NCI-H1694 (cell line): ENCODE measurements at places on chromosomes 3 and 15.

- DNase-seq = no peak
Observed at GRCh38 chr15:67150023-67150860, 84.8 kb downstream of the SMAD3 start.

DNA sequence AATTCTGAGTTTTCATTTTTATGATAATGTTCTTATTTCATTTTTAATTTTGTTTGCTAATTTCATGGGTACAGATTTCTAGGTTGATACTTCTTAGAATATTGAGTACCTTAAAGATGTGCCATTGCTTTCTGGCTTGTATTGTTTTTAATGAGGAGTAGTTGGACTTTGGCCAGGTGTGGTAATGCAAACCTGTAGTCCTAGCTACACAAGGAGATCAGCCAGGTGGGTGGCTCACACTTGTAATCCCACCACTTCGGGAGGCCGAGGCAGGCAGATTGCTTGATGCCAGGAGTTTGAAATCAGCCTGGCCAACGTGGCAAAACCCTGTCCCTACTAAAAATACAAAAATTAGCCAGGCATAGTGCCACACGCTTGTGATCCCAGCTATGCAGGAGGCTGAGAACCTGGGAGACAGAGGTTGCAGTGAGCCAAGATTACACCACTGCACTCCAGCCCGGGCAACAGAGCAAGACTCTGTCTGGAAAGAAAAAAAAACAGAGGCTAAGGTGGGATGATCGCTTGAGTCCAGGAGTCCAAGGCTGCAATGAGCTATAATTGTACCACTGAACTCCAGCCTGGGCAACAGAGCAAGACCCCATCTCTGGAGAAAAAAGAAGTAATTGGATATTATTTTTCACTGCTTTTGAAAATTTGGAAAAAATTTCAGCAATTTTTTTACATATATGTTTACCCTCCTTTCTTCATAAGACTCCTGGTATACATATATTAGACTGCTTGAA is 198.0 kb downstream of the ALCAM start:
- DNase-seq = no peak

DNA sequence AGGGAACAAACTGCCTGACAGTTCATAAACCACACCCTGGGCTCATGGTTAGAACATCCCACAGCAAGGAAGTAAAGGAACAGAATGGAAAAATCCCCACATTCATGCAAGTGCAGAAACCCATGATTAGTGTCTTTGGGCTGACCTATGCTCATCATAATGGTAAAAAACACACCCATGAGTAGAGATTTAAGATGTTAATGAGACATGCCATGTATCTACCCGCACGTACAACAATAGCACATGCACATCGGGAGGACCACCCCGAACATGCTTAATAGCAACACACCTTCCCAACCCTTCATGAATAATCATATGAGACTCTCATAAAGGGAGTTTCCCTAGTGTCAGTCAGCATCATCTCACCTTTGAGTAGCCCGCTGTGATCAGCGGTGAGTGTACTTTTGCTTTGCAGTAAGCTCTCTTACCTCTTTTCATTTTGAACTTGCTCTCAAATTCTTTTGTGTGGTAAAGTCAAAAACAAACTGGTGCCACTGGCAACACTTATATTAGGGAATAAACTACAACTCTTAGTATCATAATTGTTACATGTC is 23.2 kb downstream of the ZBED2 start:
- DNase-seq = no peak

DNA sequence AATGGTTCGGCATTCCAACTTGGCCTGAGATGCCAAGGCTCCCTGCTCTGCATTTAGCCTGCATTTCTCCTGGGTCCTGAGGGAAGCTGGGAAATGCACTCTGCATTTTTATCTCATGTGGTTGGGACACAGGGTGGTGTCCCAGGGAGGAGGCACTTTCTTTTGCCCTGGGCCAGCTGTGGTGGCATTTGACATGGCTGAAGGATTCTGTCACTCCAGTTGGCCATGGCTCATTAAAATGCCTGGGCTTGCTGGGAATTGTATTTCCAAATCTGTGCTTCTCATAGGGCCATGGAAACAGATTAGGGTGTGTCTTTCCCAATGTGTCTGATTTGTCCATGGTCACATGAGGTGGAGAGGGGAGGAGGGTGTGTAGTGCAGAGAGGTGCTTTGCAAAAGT is 128.3 kb upstream of the RGMA start:
- DNase-seq = no peak

DNA sequence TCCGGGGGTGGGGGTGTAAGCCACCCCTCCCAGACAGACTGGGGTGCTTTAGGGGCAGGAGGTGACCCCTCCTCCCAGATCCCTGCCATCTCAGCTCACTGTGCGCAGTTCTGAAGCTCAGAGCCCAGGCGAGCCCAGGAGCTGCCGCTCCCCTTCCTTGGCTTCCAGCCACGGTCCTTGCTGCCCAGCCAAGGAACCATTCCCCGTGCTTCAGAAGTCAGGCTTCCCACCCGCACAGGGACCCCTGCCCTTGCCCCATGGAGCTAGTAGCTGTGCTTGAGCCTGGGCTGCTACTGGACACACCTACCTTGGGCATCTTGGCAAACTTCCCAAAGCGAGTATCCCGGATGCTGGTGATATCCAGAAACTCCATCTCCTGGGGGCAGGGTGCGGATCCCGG is 4.8 kb downstream of the PLCB2 start:
- DNase-seq = no peak

DNA sequence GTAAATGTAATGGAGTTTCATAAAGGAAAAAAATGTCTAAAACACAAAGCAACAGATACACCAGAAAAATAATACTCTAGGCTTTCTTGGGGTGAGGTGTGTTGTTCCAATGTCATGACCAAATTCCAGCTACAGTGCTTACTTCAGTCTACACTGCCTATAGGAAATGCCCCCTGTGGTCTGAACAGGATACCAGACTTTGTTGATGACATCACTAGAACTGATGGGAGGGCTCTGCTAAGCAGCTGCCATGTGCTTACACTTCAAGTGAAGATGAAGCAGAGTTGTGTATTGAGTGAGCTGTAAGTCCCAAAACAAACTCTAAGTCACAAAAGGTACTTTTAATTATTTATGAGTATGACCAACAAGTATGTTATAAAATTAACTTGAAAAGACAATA is 456.1 kb upstream of the IL12A start:
- DNase-seq = no peak

DNA sequence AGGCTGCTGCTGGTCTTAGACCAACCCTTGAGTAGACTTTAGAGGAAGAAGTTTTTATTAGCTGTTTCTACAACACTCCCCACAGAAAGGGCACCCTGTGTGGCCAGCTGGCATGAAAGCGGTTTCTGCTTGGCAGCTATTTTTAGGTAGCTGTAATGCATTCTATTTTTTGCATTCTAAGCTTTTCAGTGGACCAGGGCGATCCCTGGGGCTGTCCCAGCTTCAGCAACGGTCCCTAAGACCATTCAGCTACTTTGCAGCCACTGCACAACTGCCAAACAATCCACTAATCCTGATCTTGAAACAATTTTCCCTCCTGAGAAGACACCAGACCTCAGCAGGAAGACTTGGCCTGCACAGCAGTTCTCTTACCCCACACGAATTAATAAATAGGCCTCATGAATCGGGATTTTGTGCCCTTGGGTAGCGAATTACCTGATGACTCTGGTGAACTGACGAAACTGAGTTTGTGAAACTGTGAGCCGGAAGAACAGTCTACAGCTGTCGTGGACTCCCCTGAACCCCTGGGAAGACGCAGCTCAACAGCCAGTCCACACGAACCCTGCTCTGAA is 14.6 kb upstream of the TFRC start:
- no peak for DNase-seq

DNA sequence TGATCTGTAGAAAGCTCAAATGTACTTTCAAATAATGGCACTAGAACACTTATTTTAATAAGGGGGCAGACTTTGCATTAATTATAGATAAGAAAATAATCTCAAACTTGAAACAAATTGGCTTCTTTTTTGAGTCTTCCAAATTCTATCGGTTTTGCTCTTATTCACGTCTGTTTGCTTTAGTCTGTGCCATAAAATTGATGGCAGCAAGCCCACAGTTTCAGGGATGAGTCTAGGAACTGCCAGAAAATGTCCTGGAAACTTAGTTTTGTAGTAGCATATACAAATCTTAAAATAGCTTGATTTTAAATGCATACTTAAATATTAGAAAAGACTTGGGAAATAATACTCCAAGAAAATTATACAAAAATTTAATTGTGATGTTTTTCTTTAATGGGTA is 39.7 kb downstream of the BCHE start:
- DNase-seq = no peak

DNA sequence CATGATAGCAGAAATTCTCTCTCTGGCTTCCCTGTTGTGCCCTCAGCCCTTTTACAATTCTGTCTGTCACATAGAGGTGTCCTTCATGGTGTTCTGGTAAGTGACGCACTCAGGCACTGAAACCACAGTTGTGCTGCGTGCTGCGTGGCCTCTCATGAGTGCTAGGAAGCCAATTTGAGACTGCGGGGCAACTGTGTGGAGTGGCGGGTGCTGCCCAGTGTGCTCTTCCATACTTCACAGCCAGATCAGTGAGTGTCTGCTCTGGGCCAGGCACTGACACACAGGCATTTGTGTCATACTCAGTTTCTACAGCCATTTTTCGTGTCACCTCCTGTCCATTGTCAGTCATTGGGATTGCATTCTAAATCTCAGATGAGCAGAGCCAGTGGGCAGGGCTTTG is 133.1 kb upstream of the PLXNA1 start:
- no peak for DNase-seq

GRCh38 chr3:150077581-150078247 is 107.0 kb upstream of the PFN2 start:
- no peak for DNase-seq

DNA sequence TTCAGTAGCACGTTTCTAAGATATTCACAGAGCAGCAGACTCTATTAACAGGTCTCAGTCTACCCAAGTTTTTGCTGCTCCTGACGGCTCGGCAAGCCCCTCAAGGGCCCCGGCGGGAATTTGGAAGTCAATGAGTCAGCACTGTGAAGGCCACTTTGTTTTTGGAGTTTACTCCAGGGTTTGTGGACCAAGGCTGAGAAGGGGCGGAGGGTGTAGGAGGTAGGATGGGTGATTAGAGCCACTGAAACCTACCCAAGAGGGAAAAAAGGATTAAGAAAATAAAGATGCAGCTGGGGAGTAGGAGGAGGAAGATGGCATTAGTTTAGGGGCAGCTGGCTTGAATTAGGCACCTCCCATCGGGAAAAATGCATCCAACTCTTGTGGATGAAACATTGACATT is 87.6 kb downstream of the BDH1 start:
- no peak for DNase-seq

DNA sequence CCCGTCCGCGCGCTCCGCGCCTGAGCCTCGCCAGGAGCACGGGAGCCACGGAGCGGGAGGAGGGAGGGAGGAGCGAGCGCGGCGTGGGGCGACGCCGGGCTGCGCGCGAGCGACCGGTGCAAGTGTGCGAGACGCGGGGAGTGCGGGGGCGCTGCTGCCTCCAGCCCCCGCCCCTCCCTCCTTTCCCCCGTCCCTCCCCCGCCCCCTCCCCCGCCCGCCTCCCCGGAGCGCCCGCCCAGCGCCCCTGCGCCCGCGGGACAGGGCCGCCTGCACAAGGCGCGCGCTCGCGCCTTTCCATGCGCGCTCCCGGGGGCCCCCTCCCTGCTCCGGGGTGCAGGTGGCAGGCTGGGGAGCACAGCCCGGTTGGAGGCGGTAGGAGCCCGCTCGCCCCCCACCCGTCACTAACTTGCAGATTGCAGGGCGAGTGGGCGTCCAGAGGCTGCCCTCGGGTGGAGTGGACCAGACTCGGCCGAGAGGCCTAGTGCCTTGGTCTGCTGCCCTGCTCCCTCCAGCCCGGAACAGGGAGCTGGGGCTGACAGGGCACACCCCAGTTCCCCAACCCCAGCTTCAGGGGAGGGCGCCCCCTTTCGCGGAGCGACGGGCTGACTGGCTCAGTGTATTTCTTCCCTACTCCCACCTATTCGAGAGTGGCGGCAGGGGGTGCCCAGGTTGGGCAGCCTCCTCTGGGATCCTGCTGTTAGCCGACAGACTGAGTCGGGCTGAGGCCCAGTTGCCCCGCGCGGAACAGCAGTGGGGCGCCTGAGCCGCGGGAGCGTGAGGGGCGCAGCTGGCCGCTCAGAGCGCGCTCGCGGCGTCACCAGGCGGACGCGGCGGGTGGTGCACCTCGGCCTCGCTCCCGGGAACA is at the start of gene WNT7A:
TSS of gene WNT7A (minus strand) at position 126 of the 865 bp plus-strand sequence. CDS start 255 bp downstream, outside the sequence.
- no peak for DNase-seq

GRCh38 chr3:24344784-24345439 is 149.7 kb downstream of the THRB start:
- no peak for DNase-seq

DNA sequence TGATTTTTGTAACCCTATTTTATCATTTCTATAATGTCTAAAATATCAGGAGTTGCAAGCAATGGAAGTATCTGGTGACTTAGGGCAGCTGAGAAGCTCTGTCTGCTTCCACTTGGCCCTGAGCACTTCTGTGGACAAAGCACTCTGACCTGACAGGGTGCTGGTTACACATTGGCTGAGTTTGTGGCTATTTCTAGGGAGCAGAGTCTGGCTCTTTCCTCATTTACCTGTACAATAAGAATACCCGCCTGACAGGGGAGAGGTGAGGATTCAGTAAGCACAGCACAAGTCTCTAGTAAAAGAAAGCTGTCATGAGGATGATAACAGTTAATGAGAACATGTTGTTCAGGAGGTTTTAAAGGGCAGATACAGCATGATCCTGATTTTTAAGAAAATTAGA is 33.3 kb upstream of the SPESP1 start:
- DNase-seq = no peak

- no peak for DNase-seq
Observed at GRCh38 chr3:177491296-177492032, 294.2 kb upstream of the TBL1XR1 start.

GRCh38 chr3:99484871-99485270 is 153.5 kb upstream of the COL8A1 start:
- no peak for DNase-seq

DNA sequence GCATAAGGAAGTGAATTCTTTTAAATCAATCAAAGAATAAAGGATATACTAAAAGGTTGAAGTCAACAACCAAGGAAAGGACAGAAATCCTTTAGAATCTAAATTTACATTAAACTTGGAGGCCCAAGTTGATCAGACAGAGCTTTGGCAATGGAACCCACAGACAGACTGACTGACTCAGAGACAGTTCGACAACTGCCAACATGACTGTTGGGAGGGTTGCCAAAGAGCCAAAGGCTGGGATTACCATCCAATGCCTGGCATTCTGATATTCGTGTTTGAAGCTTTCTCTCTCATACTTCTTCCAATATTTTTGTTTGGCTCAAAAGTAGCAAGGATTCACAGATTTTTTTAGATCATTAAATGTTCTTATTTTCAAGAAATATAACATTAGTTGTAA is 406.1 kb downstream of the PLCL2 start:
- DNase-seq = no peak
